ENCODE measurements at places on chromosomes 7 and 10.

- no peak for DNase-seq
Measured at GRCh38 chr10:5413012-5413938, 918 bp downstream of the NET1 start.

DNA sequence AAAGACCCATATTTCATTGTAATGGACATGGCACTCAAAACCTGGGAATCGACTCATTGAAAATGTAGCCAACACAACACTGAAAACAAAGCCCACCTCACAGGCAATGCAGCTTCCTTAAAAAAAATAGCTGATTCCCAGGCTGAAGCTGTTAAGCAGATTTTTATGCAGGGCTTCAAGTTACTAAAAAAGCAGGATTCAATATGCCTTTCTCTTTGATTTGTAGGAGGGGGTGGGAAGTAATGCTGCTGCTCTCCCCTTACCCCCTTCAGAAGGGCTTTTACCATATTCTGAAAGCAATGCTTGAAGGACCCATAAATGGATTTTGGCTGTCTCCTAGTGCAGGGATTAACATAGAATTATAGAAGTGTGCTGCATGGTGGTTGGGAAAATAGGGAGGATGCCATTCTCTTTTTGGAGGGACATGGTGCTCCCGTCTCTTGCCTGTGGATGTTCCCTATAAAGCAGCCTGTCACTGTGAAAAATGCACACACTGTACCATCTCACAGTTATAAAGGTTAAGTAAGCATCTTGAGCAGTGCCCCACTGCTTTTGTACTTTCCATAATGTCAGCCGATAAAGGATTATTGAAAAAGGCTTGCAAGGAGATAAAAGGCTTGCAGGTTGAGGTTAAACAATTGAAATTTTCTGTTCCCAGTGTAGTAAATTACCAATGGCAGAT, 262.8 kb downstream of the AUTS2 start:
- no peak for DNase-seq

GRCh38 chr7:88020953-88021665, 87.1 kb downstream of the ADAM22 start:
- no peak for DNase-seq

GRCh38 chr10:113411456-113411855, 141.4 kb upstream of the HABP2 start:
- no peak for DNase-seq

- no peak for DNase-seq
Measured at GRCh38 chr7:128011131-128011661, 20.0 kb downstream of the LRRC4 start.

DNA sequence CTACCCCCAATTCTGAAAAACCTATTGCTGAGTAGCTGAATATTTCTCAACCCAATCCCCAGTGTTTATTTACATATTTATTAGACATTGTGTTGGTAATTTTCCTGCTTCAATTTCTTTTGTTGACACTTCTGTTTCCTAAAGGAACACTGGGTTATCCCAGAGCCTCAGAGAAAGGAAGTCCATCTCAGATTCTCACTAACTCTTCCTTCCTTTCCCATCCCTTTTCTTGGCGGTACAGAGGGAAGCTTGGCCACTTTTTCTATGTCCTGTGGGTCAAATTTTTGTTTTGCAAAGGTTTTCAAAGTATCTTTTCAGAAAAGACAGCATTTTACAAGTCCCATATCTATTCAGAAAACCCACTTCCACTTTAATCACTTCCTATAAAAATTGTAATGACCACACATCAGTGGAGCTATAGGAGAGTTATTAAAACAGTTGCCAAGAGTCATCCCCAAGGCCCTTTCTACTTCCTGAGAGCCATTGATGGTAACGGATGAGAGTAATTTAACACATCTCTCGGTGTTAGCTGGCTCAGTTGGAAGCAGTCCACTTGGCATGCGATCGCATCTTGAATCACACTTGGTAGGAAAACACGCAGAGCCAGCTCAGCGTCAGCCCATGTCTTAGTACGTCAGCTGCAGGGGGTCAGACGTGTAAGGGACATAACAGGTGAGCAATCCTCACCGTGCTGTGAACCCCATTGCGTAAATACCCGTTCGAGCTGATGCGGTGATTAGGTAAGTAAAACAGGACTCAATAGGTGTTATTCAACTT, 231.1 kb upstream of the ADARB2 start:
- no peak for DNase-seq

- DNase-seq = no peak
Measured at GRCh38 chr7:24141874-24142509, 142.0 kb upstream of the NPY start.

DNA sequence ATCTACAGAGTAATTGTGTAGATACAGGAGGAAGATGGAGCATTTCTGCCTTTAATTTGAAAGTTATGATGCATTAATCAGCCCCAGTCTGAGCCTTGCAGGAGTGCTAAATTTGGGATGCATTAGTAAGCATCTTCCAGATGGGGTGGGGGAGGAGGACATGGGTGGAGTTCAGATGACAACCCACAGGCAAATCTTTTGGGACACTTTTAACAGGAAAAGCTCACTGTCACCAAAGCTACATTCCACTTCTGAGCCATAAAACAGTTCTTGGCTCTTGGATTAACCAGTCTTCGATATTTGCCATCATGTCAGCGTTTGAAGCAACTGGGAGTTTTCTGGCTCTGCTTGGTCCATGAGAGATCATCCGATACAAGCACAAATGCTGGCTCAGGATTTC, 121.1 kb downstream of the CXCL12 start:
- DNase-seq = no peak
